ENCODE measurements at places on chromosomes 7 and 10. TPM values are rescaled to one million over a fixed set of nuclear protein-coding genes. Genes with fewer than 3 reads are reported as not detected.
A peak's percentile ranks its signal among the peaks of the same experiment; 100 is the strongest.

Gene PDGFA
- 55.9 TPM for total RNA-seq

Gene SFTPD
- total RNA-seq = not detected

Gene FRMD4A
- total RNA-seq = 8.4 TPM

GRCh38 chr10:102628451-102628911 lies 15.8 kb upstream of the TRIM8 start:
- peak; percentile 84 for DNase-seq

DNA sequence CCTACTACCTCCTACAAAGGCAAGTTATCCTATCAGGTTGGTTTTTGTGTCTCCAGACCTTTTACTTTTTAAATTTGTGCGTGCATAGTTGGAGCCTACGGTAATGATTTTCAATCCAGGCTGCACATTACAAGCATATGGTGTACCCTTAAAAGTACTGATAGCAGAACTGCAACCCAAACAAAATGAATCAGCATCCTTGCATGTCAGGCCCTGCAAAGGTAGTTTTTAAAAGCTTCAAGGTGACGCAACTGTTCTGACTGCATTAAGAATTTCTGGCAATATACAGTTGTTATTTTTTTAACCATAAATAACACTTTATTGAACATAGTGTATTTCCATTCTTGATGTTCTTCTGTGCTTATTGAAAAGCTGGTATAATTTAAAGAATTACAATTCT lies 28.9 kb downstream of the GNAT3 start:
- no peak for DNase-seq

- DNase-seq = no peak
These were observed 38.9 kb downstream of the BRAF start for GRCh38 chr7:140885735-140886334.

GRCh38 chr10:2968401-2969058 lies 98.8 kb upstream of the PFKP start:
- no peak for DNase-seq
